ENCODE measurements at places on chromosomes 5 and 9.

GRCh38 chr5:1172670-1173404, 28.6 kb upstream of the SLC6A19 start:
- DNase-seq, result no peak

DNA sequence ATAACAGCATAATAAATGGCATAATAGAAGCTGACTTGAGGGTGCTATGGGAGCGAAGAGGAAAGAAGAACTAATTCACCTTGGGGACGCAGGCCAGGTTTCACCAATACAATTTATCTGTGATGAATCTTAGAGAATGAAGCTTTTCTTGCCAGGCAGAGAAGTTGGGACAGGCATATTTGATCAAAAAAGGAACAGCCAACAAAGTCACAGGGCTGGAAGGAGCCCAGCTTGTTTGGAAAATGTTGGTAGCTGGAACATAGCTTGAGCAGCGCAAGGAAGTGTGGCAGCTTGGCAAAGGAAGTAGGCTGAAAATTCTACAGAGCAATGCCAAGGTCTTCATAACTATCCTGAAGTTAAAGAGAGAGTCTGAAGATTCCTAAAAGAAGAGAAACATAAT, 181.5 kb upstream of the OR13F1 start:
- DNase-seq, result no peak

- peak; percentile 2 for DNase-seq
These were observed 309.6 kb upstream of the CCNH start for GRCh38 chr5:87722286-87722685.

DNA sequence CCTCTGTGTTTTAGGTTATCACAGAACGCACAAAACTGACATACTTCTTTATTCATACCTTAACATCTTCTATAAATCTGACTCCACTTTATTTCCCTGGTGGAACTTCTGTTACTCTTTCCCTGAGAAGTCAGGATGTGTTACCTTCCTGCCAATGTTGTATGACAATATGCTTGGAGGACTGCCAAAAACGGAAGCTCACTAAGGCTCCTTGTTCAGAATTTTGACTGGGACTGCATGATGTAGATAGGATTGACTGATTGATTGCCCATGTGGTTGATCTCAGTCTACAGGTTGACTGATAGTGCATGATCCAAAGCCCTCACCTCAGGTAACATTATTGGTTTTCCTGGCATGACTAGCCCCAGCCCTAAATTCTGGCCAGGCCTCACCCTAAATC, 319.4 kb downstream of the TLR4 start:
- no peak for DNase-seq

DNA sequence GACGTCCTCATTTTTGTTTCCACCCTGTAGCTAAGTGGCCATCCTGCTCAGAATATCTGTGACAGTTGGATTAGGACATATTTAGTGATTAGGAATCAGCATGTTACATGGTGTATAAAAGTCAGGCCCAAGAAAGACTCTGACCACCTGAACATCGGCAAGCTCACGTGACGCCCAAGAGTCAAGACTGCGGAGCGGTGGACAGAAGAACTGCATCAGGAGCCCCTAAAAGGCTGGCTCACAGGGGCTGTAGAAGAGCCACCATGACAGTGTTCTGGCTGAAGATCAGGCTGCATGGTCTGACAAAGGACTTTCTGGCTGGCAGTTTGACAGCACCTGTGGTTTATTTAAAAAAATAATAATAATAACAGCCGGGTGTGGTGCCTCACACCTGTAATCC, 185.3 kb downstream of the AUH start:
- DNase-seq, result no peak

DNA sequence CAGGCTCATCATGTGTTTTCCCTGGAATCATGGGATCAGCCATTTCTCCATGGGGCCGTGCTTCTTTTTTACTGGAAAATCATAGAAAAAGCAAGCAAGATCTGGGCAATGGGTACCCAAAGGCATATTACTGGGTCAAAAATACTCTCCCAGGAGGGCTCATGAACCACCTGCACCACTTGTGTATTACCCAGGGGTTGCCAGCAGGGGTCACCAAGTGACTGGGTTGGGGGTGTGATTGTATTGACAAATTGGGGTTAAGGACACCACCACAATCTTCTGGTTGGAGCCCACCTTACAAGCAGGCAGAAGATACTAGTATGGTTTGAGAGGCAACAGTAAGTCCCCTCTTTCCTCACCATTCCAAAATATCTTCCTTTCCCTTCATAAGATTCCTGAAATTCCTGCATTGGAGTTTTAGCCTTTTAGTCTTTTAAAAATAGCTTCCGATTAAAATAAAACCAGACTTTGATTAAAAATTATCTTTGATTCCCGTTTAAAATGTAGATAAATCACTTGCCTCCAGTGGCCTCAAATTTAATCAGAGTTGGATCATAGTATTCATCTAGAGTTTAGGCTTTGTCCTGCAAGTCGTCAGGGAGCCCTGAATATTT, 603.3 kb downstream of the KIF4B start:
- DNase-seq, result peak; percentile 37

- DNase-seq, result peak; percentile 84
These were observed 284.8 kb upstream of the GRAMD2B start for GRCh38 chr5:126138281-126138931.

- DNase-seq, result no peak
These were observed 9.7 kb downstream of the AFF4 start for GRCh38 chr5:132953710-132954109.

GRCh38 chr9:108913391-108913790, 20.5 kb downstream of the ELP1 start:
- DNase-seq, result no peak

GRCh38 chr9:784202-784601, 57.3 kb upstream of the DMRT1 start:
- DNase-seq, result no peak

- no peak for DNase-seq
These were observed 89.4 kb downstream of the UHRF2 start for GRCh38 chr9:6502399-6502798.

DNA sequence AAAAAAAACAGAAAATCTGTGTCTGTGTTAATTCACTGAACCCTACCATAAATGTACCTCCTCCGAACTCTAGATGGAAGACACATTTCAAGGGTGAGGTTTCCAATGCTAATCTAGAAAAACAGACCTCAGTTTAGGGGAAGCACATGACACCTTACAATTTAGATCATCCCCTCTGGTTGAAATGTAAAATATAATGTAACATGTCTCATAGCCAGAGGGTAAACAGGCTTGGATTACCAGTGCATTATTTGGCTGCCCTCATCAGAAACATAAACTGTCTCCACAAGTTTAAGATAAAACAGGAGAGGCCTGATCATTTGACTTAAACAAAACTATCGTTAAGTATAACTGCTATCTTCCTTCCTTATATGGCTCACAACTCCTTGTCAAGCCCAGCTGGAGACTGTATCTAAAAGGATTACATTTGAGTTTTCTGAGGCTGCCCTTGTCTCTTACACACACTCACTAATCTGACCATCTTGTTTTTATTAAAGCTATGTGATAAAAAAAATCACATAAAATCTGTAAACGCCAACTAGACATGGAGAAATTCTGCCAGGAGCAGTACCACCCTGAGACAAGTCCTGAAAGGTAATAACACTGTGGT, 105.7 kb downstream of the LURAP1L start:
- peak; percentile 30 for DNase-seq

GRCh38 chr9:35340046-35340445, 149.9 kb upstream of the RUSC2 start:
- DNase-seq, result peak; percentile 38

GRCh38 chr9:69546265-69546664, 125.9 kb downstream of the APBA1 start:
- DNase-seq, result peak; percentile 25

DNA sequence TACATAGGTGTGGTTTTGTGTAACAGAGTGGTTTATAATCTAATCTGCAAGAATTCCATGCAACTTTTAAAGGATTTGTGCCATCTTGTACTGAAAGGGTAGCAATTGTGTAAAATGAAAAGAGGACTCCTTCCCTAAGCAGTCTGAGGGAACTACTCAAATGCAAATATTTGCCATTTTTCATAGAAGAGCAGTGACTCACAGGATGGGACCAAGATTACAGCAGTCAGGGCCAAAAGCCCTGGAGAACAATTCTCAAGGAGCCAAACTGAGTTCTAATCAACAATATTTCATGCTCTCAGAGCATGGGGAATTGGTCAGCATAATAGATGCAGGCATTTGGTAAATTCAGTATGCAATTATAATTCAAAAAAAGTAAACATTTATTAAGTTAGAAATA, 495.8 kb downstream of the CHSY3 start:
- peak; percentile 84 for DNase-seq

DNA sequence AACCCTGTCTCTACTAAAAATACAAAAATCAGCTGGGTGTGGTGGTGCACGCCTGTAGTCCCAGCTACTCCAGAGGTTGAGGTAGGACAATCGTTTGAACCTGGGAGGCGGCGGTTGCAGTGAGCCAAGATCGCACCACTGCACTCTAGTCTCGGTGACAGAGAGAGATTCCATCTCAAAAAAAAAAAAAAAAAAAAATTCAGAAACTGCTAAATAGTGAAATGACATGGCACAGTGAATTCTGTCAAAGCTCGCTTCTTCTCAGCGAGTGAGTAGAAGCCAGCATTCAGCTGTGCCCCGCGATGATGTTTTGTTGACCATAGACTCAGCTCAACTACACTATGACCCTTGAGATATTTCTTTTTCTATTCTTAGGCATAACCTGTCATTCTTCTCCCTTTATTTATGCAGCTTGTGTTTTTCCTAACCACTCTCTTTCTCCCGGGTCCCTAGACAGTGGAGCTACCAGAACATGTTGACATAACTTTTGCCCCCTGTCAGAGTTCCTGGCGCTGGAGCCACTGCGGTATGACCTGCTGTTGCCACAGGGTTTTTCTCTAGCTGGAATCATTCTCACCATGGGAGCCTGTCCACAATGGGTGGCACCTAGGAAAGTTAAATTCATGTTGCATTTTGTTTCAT, 13.5 kb upstream of the IQGAP2 start:
- no peak for DNase-seq

GRCh38 chr9:75228893-75229292, 140.6 kb downstream of the OSTF1 start:
- DNase-seq, result no peak

DNA sequence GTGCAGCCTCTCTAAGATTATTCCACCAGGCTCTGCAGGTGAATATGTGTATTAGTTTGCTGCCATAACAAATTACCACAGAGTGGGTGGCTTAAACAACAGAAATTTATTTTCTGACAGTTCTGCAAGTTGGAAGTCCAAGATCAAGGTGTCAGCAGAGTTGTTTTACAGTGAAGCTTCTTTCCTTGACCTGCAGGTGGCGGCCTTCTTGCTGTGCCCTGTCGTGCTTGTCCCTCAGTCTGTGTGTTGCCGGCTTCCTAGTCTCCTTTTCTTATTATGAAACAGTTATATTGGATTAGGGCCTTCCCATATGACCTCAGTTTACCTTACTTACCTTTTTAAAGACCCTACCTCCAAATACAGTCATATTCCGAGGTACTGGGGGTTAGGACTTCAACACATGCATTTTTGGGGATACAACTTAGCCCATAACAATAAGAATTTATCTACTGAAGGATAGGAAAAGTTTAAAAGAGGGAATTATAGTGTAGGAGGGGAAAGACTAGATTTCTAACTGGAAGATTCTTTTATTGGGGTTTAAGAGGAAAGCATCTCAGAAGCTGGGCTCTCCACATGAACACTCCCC, 97.4 kb downstream of the OSTF1 start:
- peak; percentile 32 for DNase-seq

GRCh38 chr5:72692231-72692637, 124.2 kb upstream of the TNPO1 start:
- peak; percentile 22 for DNase-seq

DNA sequence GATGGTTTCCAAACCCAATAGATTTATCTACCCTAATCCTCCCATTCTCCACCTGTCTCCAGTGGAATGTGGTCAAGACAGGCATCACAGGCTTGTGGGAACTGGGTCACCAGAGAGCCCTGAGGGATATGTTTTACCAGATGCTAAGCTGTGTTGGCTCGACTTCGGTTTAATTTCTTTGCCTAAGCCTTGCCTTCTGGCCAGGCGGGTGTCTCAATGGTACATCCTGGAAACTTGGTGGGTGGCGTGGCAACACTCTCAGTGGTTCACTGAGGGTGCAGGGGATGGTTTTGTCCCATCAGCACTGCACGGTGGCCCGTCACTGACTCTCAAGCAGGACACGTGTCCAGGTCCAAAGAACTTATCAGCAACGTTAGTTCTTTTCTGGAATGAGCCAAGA, 192.2 kb downstream of the TENT4A start:
- no peak for DNase-seq

DNA sequence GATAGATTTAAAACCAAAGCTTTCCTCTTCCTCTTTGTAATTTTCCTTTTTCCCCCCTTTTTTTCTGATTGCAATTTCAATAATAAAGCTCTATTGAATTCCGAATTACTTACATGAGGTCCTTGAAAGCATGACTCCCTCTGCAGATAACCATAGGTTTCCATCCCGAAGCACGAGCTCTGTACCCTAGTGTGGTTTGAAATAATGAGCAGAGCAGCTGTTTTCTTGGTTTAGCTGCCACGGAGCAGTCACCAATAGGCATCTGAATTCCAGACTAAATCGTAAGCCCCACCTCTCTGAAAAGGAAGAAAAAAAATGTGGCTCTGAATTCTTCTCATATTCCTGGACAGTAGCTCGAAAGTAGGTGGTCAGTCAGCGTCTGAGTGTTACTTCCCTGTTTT, 18.5 kb upstream of the GNE start:
- peak; percentile 84 for DNase-seq

DNA sequence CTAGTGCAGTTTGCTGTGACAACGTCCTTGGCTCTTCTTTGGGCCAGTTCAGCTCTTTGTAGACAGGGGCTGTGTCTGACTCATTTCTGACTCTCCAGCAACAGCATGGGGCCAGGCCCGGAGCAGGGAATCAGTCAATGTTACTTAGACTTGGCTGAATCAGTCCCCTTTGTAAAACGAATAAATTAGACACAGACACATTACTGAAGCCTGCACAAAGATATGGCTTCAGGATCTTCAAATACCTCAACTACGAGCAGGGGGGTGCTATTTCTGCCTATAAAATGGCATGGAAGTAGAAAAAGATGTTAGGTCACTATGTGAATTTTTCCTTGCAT, 204.7 kb downstream of the TTLL11 start:
- DNase-seq, result peak; percentile 90

- DNase-seq, result no peak
These were observed 15.6 kb upstream of the SLC6A19 start for GRCh38 chr5:1185629-1186350.

GRCh38 chr9:87878989-87879511, 3.6 kb upstream of the SPATA31E1 start:
- DNase-seq, result peak; percentile 79

DNA sequence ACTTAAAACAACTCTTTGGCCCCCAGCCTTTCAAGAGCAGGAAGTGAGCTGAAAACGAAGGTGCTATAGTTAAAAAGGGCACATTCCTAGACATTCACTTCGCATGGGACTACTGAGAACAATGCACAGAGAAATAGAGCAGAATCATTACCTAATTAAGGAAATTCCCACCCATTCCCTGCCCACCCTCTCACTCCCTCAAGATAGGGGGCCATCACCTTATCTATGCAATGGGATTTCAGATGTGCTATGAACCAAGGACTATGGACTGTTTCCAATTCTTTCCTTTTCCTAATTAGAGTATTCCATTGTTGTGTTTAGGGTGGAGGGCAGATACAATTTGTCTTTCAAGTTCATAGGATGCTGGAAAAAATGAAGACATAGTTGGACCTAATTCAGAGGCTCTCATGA, 476.8 kb downstream of the CETN3 start:
- no peak for DNase-seq

GRCh38 chr5:25713259-25713658, 1068.5 kb upstream of the CDH10 start:
- no peak for DNase-seq
